ENCODE measurements at places on chromosomes 4 and X.

DNA sequence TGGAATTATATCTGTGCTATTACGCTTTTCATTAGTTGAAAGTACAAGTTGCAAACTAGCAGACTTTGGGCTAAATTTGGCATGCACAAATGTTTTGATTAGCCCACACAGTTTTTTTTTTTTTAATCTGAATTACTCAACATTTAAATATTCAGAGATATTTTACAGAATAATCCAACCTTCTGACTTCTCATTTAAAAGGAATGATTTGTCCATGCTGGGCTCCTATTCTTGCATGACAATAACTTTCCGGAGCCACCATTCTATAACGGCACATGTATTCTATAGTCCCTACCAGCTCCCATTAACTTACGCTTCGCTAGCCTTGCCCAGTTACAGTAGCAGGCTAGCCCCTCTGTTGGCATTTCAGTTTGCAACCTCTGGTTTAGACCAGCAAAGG is 219.3 kb upstream of the FTHL17 start:
- no peak for DNase-seq

- DNase-seq: no peak
Measured at GRCh38 chr4:1337376-1337831, 9.6 kb upstream of the UVSSA start.

- no peak for DNase-seq
Measured at GRCh38 chr4:13296986-13297385, 187.2 kb downstream of the RAB28 start.

DNA sequence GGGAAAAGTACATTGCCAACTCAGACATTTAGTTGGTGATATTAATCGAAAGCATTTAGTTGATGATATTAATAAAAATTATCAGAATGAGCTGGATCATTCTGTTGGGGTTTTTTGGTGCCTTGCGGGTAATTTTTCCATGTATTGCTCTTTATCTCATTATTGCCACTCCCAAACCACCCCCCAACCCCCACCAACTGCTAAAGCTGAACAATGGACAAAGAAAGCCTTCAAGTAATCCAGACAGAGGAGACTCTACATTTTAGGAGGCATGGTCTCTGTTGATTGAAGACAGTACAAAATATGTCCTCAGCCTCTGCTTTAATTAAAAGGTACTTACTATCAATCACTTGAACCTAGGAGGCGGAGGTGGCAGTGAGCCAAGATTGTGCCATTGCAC is 22.5 kb downstream of the PDK3 start:
- no peak for DNase-seq

GRCh38 chr4:38223306-38223705 is 263.1 kb downstream of the PTTG2 start:
- no peak for DNase-seq

GRCh38 chr4:22672944-22673343 is 19.8 kb upstream of the GBA3 start:
- no peak for DNase-seq

- DNase-seq: no peak
Measured at GRCh38 chr4:866761-867390, 40.9 kb upstream of the CPLX1 start.

- peak; percentile 77 for DNase-seq
Measured at GRCh38 chr4:113901994-113902787, 77.3 kb downstream of the ARSJ start.

DNA sequence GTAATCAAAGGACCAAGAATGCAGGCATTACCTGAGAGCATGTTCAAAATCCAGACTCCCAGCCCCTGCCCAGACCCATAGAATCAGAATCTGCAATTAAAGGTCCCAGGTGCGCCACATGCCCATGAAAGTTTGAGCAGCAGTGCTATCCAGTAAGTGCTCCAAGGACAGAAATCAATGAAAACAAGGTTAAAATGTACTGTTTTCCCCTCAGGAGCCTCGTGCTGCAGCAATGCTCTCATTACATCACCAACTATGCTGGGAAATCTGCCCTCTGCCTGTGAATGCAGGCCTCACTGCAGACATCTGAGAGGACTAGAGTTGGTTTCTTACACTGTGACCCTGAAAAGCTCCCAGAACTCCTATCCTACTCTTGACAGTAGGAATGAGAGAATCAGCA is 21.1 kb downstream of the ANXA5 start:
- DNase-seq: no peak

DNA sequence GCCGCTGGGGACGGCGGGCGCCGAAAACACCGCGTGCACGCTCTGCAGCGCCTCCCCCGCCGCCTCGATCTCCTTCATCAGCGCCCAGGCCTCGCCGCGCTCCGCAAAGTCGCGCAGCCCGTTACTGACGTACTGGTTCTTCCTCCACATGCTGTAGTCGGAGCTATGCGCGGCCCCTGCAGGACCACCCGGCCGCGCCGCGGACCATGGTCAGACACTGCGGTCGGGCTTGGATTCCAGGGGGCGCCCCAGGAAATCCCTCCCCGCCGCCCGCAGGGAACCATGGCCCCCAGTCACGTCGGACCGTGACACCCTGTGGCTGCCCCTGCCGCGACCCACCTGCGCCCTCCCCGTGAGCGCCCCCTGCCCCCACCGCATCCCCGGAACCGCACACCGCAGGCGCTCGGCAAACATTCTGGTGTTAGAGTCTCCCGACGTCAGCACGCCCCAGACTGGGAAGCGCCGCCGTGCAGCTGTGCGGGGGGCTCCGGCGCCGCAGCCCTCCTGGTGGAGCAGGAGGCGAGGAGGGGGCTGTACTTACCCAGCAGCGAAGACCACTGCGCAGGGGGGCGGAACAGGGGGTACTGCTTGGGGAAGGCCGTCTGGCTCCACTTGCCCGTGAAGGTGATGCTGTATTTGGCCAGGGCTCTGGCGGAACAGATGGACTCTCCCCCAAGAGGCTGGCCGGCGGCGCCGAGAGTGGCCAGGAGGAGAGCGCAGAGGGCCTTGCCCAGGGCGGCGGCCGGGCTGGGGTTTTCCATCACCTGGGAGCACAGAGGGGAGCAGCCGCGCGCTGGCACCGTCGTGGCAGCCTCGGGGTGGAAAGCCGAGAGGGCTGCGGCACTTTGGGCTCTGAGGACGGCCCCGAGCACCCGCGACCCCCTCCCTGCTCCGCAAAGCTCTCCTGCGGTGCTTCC is 814 bp downstream of the SPON2 start:
- peak; percentile 59 for DNase-seq

GRCh38 chr4:108219998-108220397 is 51.3 kb upstream of the LEF1 start:
- no peak for DNase-seq

DNA sequence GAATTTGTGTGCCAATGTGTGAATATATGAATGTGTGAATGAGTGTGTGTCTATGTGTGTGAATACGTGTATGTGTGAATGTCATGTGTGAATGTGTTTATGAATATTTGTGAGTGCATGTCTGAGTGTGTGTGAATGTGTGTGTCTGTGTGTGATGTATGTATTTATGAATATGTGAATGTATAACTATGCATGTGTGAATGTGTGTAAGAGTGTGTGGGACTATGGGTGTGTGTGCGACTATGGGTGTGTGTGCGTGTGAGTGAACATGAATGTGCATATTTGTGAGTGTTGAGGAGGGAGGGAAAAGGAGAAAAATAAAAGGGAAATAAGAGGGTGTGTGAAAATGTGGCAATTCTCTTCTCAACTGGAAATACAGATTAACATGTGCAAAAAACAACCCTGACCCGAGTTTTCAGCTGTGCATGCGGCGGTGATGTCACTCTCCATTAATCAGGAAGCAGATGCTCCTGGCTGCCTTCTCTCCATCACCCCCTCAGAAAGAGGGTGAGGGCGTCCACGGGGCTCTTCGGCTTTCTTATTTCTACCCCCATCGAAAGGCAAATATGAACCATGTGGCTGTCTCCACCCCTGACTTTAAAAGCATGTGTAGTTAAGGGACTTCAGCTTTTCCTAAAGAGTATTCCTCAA is 219.8 kb downstream of the MAML3 start:
- no peak for DNase-seq

- no peak for DNase-seq
Measured at GRCh38 chrX:39813631-39814277, 284.0 kb downstream of the BCOR start.

Data from CD8-positive, alpha-beta memory T cell (primary cell).